ENCODE measurements at places on chromosomes 2 and 18.

DNA sequence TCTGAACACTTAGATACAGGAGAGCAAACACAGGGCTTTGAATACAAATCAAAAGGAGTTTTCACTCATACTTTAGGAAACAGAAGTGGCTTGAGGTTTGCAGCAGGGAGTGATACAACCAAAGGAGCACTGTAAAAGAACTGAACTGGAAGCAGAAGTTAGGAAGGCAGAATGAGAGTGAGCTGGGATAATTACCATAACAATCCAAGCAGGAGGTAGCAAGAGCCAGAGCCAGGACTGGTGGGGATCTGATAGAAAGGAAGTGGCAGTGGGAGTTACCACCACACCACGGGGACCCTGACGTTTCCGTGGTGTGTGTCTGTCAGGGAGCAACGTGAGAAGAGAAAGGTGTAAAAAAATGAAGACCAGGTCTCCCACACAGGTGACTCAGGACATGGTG, 81.3 kb upstream of the EPB41L3 start:
- DNase-seq, result no peak

DNA sequence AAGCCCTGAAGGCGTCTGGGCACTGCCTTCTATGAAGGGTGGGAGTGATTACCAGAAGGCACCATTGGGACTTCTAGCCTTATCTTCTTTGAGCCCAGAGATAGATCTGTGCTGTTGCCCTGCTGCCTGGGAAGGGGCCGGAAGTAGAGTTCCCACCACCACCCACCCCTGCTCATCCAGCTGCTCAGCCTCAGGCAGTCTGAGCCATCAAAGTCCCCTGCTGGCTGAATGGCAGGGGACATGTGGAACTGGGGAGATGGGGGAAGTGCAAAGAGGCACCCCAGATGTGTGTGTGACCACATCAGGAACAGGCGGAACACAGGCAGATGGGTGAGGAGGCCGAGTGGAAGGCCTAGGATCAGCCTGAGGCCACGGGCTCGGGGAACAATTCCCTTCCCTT, 3.3 kb upstream of the WNT10A start:
- no peak for DNase-seq

DNA sequence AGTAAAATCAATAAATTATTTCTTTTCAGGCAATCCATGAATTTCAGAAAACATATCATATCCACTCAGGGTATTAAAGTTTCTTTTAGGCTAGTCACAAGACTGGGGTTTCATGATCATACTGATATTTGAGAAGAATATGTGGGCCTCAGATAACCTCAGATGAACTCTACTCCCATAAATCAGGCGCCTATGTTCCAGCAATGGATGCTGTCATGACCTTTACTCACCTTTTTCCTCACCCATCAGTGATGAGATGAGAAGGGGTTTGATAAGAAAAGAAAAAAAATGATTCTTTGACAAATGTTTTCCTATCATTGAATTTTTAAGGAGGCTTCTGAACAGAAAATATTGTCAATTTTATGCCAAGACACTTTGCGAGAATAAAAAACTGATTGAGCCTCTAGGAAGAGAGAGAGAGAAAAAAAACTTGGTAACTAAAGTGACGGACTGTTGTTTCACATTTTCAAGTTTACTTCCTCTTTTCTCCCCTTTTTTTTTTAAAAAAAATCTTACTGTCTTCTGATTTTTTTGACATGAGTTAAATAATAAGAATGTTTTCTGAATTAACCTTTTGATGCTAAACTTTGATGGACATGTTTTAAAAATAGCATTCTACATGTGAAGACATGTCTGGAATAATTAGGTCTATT, 309.1 kb upstream of the MAP2 start:
- no peak for DNase-seq

- no peak for DNase-seq
Observed at GRCh38 chr2:177772529-177772928, 300.0 kb downstream of the PDE11A start.

DNA sequence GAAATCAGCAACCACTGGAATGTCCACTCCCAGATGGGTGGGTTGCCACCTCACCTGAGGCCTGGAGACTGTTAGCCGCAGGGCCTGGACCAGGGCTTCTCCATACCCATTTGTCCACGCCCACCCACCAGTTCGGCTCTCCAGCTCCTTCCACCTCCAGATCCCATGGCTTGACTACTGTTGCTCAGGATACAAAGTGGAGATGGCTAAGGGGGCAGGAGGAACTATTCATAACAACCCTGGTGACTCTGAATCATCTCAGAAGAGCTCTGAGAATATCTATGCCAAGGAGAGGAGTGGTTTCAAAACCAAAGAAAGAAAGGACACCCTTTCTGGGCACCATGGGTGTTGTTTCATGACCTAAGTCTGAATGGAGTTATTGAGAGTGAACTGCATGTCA, 145.8 kb downstream of the LAMA3 start:
- DNase-seq, result no peak

DNA sequence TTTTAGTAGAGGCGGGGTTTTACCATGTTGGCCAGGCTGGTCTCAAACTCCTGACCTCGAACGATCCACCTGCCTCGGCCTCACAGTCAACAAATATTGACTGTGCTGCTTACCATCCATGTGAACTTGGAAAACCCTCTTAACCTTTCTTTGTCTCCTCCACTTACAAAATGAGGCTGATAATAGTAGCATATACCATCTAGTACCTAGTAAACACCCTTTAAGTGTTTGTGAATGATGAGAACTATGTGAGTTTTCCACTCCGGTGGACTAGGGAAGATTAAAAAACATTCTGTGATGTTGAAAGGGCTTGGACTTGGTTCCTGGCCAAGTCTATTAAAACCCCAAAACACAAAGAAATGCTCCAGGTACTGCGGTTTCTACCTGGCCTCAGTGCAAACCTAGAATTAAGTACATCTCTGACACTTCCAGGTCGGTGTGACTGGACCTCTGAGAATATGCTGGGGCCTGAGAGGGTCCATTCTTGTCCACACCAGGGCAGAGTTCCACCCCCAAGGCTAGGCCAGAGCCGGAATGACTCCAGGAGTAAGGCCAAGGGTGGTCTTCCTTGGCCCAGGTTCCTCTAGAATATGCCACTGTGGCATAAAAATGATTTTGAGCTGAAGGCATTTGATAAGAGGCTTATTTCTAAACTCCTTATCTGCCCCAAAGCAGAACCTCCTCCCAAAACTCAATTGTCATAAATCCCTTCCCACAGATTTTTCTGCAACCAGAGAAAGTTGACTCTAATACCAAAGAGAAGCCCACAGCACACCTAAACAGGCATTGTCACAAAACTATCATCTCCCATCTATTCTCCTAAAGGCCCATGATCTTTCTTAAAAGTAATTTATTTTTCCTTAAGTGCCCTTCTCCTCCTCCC, 217.5 kb downstream of the TGIF1 start:
- no peak for DNase-seq

- DNase-seq, result no peak
Observed at GRCh38 chr2:66427300-66427699, 7.6 kb upstream of the MEIS1 start.

- no peak for DNase-seq
Observed at GRCh38 chr2:1134629-1135028, 184.0 kb downstream of the SNTG2 start.

DNA sequence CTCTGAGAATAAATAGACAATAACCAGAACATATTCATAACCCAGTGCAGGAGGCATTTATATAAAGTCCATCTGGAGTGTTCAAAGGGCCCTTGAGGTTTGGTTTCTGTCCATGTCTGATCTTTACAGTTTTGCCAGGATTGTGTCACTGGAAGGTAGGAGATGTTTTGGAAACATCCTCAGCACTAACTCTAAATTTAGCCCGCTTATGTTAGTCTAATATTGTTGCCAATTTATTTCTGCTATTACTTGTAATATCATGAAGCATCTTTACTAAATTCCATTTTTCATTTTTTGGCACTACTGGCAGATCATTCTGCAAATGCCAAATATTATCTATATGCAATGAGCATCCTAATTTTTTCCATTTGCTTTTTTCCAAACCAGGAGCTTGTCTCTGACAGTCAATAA, 22.4 kb upstream of the REV1 start:
- no peak for DNase-seq

GRCh38 chr18:26086959-26087358, 3.5 kb downstream of the SS18 start:
- DNase-seq, result no peak

GRCh38 chr2:134070281-134070741, 183.6 kb upstream of the MGAT5 start:
- no peak for DNase-seq

GRCh38 chr2:173990970-173991819, 26.0 kb upstream of the SP3 start:
- DNase-seq, result peak; percentile 29

GRCh38 chr2:5691985-5692529, at the start of gene SOX11:
Gene SOX11 (plus strand): TSS chr2:5692384. CDS start chr2:5692722, 338 bp downstream.
- DNase-seq, result no peak

DNA sequence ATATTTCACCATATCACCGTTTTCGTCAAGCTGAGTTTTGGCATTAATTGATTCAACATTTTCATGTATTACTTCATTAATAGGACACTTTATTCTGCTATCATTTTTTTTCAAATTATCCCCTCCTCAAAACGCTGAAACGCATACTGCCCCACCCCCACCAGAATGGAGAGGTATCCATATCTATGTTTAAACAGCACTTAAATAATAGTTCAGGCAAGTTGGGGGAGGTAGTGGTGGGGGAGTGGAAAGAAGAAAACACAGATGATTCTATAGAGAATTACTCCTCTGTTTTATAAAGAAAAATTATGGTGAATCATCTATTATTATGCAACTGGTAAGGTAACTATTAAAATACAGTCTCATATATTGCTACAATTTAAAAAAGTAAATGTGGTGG, 314.4 kb upstream of the ZEB2 start:
- DNase-seq, result no peak

DNA sequence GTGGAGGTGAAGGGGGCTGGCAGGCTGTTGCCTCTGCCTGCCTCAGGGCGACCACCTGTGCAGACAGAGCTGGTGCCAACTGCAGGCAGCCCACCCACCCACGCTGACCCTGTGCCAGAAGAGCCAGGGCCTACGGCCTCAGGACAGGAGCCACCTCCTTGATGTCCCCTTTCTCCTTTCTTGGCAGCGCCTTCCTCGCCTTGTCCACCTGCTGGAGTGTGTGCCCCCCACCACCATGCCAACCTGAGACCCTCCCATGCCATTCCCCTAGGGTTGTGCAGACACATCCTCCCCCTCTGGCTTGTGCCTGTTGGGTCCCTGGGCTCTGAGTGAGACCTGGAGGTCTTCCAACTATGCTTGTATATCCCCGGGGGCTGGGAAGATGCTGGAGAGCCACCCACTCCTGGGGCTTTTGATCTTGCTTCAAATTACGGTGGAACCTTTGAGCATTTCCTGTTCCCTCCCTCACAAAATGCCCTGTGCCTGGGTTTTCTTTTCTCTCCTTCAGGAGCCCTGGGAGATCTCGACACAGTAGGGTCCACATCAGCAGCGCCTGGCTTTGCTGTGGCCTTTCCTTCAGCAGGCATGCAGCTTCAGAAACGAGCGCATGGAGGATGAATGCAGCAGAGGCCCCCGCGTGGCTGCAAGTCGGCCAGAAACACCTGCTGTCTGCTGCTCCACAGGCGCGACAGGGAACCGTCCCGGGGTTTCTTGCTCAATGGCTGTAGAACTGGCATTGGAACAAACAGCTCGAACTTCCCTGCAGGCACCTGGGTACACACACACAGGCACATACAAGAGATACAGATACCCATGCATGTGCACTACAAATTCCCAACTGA, 65.9 kb upstream of the SH3RF3 start:
- no peak for DNase-seq

- DNase-seq, result no peak
Observed at GRCh38 chr2:2025803-2026202, 281.5 kb upstream of the PXDN start.

DNA sequence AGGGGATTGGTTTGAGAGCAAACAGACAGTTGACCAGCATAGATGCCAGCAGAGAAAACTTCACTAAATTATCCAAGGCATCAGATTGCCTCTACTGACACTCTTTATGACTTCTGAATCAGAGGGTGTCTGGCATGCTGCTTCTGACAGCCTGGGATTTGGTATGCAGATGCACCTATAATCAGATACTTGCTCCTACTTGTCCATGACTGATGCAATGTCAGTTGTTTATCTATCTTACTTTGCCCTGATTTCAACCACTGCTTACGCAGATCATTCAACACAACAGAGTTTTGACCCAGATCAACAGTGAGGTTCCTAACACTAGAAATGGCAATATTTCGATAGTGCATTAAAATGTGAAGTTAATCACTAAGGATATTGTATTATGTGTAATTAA, 22.6 kb upstream of the CALCRL start:
- no peak for DNase-seq
